Right renal cortex interstitium (tissue), 3 donors: ENCODE measurements at places on chromosomes 3 and 15.

GRCh38 chr3:20194793-20195460 is 8.9 kb upstream of the SGO1 start:
- no peak for DNase-seq

DNA sequence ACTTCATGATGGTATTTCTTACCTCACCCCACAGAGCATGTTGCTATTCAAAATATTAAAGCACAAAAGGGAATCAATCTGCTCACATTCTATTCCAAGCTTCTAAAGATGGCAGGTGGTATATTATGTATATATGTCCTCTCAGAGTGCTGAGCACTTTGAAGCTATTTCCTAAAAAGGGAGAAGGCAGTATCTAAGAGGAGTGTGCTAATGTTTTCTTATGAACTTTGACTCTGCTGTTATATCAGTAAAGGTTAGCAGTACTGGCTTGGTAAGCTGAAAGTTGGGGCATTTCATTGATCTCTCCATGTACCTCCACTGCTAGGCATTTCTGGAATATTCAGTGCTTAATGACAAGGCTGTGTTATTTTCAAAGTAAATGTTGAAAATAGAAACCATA is 43.4 kb downstream of the IL1RAP start:
- no peak for DNase-seq

DNA sequence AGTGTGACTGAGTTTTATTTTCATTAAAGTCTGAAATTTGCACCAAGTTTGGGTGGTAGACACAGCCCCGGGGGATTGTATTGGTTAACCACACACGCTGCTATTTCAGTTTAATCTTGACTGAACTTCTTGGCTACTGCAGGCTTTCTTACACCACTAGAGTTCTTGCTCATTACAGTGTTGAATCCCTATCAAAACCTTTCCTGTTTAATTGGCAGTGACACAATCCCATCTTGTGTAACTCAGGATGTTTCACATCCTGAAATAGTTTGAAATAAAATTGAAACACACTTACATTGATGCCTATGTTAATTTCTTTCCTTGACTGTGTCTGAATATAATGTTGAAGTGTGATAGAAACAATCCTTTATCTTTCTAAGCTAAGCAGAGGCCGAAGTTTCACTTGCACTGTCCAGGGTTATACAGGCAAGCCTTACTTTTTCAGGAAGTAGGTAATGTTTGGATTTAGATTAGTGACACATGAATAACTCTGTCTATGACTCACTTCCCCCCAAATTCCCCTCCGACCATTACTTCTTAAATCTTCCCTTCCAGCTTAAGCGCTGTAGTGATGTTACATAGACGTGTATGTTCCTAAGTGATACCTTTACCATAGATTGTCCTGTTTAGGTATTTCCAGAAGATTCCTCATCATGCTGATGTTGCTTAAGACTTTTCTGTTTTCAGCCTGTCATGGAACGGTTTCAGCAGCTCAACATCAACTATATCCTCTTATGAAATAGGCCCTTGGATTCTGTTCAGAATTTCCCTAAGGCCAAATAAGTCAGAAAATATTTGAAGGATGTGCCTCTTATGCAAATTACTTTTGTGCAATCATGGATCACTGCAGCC is 16.8 kb downstream of the ATG7 start:
- no peak for DNase-seq

GRCh38 chr3:14307656-14308302 is 94.6 kb upstream of the SLC6A6 start:
- no peak for DNase-seq

DNA sequence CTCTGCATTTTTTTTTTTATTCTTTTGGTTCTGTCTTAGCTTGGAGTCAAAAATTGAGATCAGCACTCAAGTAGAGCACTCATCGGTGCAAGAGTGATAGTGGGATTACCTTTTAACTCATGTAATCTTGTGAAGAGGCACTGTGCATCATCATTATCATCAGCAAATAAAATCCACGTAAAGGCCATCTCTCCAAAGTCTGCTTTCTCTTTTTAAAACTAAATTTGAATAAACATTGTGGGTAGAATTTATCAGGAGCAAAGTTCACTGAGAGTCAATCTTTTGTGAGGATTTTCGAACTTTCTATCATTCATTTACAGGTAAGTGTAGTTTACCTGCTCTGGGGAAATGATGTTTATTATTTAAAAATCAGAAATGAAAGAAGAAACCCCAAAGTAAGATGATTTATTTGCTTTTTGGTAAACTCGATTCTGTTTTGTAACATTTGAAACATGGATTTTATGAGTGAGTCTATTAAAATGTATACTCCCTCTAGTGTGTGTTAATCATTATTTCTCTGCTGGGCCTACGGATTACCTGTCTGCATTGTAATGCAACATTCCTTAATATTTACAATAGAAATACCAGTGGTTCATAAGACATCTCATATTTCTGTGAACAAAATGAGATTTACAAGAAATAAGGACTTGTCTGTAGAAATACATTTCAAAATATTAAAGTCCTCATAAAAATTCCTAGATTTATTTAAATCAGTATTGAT is 327.7 kb upstream of the NAALADL2 start:
- DNase-seq = no peak

DNA sequence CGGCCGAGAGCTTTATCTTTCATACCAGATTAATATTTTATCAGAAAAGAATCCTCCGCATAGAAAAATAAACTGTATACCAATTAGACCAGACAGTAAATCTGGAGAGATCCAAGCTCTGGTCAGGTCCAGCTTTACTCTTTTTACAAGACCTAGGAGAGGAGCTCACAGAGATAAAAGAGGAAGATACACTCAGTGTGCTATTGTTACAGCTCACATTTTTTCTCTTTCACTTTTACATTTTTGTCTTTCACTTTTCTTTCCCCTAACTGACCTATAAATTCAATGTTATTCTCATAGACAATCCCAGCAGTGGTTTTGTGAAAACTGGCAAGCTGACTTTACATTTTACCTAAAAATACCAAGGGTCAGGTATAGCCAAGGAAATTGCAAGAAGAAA is 55.8 kb downstream of the GUCA1C start:
- no peak for DNase-seq

DNA sequence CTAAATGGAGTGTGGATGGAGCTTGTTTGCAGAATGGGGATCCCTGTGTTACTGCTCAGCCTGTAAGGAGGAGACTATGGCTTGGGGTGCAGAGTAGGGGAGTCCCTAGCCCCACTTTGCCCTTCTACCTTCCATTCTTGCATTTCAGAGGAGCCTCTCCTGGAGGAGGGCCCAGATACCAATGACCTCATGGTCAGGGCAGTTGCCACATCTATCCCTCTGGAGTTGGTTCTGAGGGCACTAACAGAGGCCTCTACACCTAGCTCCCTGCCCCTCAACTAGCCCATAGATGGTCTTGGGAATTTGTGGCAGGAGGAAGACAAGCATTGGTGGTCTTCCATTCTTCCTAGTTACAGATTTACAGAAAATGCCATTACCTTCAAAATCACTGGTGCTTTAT is 6.1 kb downstream of the SKOR1 start:
- no peak for DNase-seq

GRCh38 chr15:29652595-29652994 is 169.7 kb downstream of the TJP1 start:
- no peak for DNase-seq

- DNase-seq = no peak
These were observed 2.5 kb downstream of the ATG7 start for GRCh38 chr3:11274566-11275142.

- DNase-seq = no peak
These were observed 134.3 kb downstream of the NSMCE3 start for GRCh38 chr15:29135309-29135657.

DNA sequence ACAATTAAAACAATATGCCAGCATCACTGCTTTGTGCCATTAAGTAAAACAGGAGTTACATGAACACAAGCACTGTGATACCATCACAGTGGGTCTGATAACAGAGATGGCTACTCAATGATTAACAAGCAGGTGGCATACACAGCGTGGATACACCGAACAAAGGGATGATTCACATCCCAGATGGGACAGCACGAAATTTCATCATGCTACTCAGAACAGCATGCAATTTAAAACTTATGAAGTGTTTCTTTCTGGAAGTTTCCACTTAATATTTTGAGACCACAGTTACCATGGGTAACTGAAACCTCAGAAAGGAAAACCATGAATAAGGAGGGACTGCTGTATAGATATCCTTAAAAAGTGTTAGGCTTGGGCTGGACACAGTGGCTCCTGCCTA is 44.5 kb downstream of the SLC24A1 start:
- DNase-seq = no peak

DNA sequence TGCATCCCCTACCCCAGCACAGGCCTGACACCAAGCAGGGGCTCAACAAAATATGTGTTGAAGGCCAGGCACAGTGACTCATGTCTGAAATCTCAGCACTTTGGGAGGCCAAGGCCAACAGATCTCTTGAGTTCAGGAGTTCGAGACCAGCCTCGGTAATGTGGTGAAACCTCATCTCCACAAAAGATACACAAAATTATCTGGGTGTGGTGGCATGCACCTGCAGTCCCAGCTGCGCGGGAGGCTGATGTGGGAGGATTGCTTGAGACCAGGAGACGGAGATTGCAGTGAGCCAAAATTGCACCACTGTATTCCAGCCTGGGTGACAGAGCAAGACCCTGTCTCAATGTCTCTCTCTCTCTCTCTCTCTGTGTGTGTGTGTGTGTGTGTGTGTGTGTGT is 30.7 kb upstream of the CYP11A1 start:
- no peak for DNase-seq

- DNase-seq = no peak
These were observed 34.4 kb downstream of the CA12 start for GRCh38 chr15:63347074-63347857.
